Midbrain (tissue), 1 donor: ENCODE measurements at places on chromosomes 7 and 10.

- no peak for DNase-seq
Observed at GRCh38 chr10:34049887-34050286, 715.4 kb upstream of the NRP1 start.

GRCh38 chr10:92845921-92846320 lies 2.4 kb upstream of the EXOC6 start:
- DNase-seq: peak; percentile 27

DNA sequence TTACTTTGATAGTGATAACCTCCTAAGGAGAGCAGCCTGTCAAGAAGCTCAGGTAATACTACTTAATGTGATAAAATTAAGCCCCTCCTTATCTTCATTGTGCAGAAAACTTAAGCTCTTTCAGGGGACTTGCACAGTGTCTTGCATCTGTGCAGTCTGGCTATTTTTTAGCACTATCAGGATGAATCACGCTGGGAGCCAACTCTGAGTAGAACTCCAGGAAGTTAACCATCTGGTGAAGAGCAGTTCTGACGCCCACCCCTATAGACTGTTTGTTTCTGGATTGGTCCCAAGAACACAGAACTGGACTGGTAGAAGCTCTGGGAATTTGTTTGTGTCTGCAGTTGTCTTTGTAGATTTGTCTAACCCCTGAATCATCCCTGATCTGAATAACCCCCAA lies 41.9 kb downstream of the AGK start:
- no peak for DNase-seq

DNA sequence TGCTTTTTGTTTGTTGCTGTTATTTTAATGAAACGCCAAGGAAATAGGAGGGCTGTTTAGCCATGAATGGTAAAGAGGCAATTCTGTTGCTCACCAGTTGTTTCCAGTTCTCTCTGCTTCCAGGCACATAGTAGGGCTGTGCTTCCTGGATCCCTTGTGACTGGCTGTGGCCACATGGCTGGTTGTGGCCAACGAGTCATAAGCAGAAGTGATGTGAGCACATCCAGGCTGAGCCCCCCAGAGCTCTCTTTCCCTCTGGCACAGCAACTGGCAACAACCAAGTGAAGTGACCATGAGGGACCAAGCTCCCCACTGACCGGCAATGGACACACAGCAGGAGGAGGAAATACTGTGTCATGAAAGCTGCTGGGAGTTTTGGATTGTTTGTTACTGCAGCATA lies 10.3 kb downstream of the GRID1 start:
- DNase-seq: no peak

DNA sequence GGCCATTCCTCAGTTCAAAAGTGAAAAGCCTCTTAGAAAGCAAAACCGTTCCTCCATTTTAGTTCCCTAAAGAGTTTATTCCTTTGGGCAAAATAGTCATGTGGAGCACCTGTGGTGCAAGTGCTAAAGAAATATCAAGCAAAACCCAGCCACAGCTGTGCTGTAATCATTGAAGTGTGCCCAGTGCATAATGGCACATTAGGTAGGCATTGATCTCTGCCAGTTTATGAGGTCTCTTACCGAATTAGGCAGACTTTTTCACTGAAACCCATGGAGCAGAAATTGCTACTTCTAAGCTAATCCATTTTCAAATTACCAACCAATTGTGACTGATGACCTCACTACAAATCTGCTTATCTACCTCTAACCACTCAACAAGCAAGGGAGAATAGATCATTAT lies 97.2 kb upstream of the SEMA3A start:
- DNase-seq: no peak

GRCh38 chr7:134985894-134986362 lies 380 bp upstream of the AGBL3 start:
- no peak for DNase-seq

DNA sequence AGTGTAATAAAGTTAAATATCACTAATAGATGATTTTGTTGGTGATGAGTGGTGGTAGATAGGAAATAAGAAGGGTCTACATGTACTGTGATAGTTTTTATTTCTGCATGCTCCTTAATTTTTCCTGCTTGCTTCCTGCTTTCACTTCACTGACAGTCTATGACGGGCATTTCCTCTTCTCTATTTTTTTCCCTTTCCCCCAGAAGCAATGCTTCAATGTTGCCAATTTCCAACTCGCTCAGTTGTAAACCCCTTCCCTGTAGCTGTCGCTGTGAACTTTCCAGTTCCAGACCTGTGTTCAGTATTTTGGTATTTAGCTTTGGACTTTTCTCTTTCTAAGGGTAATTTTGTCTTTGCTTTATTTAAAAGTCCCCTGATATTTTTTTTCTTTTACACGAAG lies 123.5 kb upstream of the AGR3 start:
- no peak for DNase-seq

- DNase-seq: peak; percentile 58
Observed at GRCh38 chr7:137439829-137440825, 96.6 kb upstream of the PTN start.

- no peak for DNase-seq
Observed at GRCh38 chr7:17502213-17503060, 204.0 kb downstream of the AHR start.

DNA sequence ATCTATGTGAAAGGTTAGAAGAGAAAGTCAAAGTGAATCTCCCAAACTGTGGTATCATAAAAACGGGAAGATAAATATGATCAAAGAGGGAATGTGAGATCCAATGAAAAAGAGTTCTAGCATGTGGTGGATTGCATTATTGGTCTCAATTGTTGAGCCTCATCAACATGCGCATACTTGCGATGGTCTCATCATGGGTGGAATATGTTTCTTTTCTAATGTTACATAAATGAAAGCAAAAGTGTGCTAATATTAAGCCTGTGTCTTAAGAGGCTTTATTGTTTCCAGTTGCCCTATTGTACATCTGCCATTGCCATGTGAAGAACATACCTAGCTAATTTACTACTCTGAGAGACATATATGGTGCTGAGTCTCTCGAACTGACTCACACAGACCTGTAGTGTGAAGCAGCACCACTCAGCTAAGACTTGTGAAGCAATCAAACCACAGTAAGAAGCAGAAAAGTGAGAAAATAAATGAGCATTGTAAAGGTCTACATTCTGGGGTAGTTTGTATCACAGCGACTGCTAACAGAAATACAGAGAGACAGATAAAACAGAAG lies 645.5 kb upstream of the PCDH15 start:
- DNase-seq: no peak

DNA sequence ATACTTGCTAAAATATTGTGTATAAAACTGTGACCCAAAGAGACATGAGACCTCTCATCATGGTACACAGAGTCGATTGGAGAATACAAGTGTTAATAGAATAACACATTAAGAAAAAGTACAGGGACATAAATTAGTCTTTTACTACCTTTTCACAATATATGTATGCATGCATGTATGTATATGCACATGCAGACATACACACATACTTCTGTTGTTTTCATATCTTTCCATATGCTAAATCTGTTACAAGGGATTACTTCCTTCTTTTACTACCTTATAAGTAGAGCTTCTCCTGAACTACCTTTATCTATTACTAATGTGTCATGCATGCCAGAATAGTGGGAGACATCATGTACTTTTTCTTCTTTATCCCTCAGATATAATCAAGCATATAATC lies 131.6 kb downstream of the GPR158 start:
- no peak for DNase-seq

GRCh38 chr10:66888237-66888636 lies 37.6 kb upstream of the LRRTM3 start:
- DNase-seq: no peak

DNA sequence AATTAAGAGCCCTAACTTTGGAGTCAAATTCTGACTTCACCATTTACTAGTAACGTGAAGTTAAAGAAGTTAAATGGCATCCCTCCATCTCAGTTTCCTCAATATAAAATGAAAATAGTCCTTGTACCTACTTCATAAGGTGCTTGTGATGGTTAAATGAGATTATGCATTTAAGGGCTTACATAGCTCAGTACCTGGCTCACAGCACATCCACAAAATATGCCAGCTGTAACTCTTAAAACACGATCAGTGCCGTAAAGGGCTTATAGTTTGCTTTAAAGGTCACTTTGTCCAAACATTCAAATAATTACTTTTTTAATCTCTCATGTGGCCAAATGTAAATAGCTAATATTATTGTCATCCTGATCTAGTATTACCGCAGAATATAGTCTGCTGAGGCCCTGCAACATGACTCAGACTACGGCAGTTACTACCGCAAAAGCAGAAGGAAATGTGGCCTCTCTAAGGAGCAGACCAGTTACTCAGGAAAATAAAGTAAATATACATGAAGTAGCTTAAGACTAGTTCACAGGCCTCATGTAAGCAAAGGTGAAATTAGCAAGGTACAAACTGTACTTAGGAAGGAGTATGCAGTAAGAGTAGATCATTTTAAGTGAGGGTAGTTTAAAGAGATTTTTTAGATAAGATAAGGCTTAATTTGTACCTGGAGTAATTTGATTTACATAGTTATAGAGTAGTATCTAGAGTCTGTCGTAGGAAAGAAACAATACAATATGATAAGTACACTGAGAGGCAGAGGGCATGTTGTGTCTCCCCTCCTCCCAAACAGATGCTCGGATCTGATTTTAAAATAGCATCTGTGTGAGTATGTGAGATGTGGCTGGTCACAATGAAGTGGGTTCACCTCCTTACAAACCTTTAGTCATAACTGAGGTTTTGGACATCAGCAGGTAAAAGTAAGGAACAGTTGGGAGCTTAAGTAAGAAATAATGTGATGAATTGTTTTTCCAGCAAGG lies 13.1 kb downstream of the CASP2 start:
- DNase-seq: no peak

DNA sequence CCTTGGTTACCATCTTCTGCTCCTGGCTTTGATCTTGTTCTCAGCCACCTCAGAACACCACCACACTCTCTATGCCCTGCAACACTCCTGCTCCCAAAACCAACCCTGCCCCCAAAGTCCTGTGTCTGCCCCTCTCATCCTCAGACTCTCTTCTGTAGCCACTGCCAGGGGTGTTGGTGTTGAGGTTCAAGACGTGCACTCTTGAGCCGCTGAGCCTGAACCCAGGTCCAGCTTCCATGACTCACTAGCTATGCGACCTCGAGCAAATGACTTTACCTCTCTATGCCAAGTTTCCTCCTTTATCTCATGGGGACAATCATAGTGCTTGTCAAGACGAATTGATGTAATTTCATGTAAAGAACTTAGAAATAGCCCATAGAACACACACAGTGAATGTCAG lies 840 bp upstream of the ATP6V0A4 start:
- DNase-seq: no peak
